ENCODE measurements at places on chromosomes 2 and 18. TPM values are rescaled to one million over a fixed set of nuclear protein-coding genes. Genes with fewer than 3 reads are reported as not detected.

Gene RAX
- total RNA-seq = not detected

Gene TM4SF20
- total RNA-seq = not detected

Gene VWC2L
- not detected for total RNA-seq

DNA sequence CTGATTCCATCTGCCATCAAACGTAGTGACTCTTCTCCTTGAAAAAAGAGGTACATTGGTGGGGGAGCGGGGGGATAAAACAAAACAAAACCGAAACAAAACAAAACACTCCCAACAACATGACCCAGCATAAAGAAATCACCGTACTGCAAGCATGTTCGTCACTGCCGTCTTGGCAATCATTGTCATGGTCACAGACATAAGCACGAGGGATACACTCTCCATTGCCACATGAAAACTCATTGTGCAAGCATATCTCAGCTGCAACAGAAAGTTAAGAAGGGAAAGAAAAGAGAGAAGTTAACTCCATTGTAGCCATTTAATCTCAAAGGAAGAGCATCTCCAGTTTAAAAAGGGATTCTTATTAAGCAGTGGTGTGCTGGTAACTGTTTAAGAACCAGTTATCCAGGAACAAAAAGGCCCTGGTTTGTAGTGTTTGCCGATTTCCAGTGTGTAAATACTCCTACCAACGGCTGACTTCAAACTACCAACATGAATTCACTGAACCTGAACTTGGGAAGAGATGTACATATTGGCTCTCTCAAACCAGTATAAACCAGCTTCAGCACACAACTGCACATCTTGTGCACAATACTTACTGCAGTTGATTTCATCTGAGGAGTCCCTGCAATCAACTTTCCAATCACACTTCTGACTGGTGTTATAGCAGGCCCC, 68.2 kb downstream of the LRP2 start:
- no peak for DNase-seq

DNA sequence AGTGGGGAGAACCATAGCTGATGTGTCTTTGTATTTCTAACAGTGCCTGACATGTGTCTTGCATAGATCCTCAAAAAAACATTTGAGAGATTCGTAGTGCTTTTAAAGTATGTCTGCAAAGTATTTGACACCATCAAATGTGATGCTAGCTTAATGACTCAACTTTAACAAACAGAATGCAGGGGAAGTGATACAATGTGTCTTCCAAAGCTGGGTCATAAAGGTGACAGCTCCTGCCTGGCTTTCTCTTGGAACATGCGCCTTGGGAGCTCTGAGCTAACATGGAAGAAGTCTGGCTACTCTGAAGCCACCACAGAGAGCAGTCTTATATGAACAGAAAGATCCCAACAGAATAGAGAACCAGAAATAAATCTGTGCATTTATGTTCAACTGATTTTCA, 78.2 kb downstream of the C1D start:
- no peak for DNase-seq

DNA sequence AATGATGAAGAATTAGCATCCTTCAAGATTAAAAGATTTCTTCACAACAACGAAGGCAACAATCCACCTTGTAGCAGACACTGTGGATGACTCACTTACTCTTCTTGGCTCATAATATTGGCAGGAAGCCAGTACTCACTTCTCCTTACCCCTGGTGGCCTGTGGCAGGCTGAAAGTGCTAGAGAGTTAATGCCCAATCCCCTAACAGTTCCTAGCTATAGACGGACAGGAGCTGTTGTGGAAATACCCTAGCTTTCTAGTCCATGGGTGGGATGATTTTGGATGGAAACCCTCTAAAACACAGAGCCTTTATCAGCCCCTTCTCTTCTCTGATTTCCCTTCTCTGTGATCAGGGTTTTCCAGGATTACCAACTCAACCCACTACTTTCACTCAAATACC, 128.6 kb upstream of the NYAP2 start:
- DNase-seq = no peak

GRCh38 chr2:206955253-206955652, 15.9 kb downstream of the CPO start:
- no peak for DNase-seq

DNA sequence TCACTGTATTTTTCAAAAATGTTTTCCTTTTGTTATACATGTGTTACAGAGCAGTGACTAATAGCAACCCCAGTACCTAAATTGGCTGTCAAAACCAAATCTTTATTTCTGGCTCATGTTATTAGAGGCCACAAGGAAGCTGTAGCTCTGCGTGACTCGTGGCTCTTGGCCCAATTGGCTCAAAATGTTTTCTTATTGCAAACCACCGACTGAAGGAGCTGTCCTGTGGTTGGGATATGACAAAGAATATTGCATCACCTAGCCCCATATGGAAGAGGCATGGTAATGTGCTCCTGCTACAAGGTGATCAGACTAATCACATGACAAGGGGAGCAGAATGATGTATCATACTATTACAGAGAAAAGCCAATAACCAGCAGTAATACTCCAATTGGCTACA, 1058.5 kb downstream of the CBLN2 start:
- DNase-seq = no peak

DNA sequence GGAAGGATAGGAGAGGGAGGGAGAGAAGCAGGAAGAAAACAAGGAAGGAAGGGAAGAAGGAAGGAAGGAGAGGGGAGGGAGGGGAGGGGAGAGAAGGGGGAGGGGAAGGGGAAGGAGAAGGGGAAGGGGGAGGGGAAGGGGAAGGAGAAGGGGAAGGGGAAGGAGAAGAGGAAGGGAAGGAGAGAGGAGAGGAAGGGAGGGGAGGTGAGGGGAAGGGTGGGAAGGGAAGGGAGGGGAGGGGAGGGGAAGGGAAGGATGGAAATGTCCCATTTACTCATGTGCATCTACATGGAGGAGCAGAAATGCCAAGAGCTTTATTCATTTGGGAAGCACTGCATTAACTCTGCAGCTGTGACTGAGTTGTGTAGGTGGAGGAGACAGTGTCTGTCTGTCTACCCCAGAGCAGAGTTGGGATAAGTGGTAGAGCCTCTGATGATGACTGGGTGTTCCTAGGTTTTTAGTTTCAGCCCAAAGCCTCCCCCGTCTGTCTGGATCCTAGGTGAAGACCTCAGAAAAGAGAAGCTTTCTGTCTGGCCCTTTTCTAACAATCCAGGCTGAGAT, 131.3 kb downstream of the COL6A3 start:
- no peak for DNase-seq

- no peak for DNase-seq
These were observed 29.7 kb upstream of the PSME4 start for GRCh38 chr2:54000524-54000923.

- no peak for DNase-seq
These were observed 23.0 kb downstream of the POU3F3 start for GRCh38 chr2:104876606-104877570.

DNA sequence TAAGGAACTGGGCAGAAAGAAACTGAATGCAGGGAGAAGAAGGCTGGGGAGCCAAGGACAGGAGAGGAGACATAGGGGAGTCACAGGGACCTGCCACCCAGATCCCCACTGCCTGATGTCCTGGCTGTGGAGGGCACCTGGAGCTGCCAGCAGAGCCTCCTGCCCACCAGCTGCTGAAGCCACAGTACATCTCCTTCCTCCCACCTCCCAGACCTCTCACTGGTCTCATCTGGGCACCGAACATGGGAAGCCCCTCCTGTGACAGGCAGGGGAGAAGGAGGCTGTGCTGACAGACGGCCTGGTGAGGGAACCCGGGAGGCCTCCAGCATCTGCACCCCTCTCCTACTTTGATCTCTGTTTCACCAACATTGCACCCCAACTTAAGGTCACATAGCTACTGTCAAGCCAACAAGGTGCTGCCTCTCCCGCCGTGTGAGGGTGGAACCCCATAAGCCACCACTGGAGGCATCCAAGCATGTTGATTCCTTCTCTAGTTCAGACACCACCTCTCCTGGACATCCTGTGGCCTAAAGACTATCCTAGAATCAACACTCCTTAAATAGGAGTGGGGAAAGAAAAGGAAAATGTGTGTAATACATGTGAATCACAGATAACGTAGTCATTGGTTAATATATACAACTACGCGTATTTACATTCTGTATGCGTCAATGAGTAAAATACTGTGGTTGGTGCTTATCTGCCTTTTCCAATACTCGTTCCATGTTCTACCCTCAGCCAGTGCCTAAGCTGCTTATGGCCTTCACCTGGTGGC, 3.5 kb upstream of the RNPEPL1 start:
- DNase-seq = no peak

DNA sequence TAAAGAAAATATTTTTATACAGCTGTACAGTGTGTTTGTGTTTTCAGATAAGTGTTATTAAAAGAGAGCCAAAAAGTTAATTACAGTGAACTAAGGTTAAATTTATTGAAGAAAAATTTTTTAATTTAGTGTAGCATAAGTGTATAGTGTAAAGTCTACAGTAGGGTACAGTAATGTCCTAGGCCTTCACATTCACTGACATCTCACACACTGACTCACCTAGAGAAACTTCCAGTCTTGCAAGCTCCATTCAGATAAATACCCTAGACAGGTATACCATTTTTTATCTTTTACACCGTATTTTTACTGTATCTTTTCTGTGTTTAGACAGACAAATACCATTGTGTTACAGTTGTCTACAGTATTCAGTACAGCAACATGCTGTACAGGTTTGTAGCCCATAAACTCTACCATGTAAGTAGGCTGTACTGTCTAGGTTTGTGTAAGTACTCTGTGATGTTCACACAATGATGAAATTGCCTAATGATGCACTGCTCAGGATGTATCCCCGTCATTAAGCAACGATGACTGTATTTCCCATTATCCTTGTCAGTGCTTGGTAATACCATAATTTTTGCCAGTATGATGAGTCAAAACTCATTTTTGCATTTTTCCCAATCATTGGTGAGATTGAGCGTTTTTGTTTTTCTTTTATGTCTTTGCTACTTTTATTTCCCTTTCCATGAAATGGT, 48.2 kb upstream of the B3GNT2 start:
- no peak for DNase-seq

GRCh38 chr2:17106418-17106817, 411.8 kb downstream of the RAD51AP2 start:
- DNase-seq = no peak

GRCh38 chr2:20663196-20664070, 3.5 kb upstream of the GDF7 start:
- DNase-seq = no peak

DNA sequence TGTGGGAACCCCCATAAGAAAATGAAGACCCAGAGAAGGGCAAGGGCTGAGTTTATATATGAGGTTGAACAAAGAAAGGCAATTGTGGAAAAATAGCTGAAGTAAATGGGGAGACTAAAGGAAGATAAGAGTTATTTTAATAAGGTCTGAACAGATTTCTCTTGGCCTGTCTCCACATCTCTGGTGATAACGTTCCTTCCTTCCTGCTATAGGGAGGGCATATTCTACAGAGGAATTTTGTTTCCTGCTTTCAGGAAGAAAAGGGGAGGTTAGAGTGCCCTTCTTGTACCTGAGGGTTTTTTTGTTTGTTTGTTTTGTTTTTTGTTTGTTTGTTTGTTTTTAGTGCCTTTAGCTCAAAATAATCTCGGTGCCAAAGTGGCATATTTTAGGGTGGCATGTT, 31.6 kb downstream of the MOGAT1 start:
- no peak for DNase-seq

GRCh38 chr18:79578396-79579260, 101.0 kb upstream of the CTDP1 start:
- DNase-seq = peak; percentile 17

All from omental fat pad (tissue), 4 donors.